ENCODE measurements at places on chromosomes 16 and 17.

- no peak for DNase-seq
Measured at GRCh38 chr16:50428116-50428515, 59.3 kb upstream of the BRD7 start.

- no peak for DNase-seq
Measured at GRCh38 chr17:74079537-74080300, 123.8 kb upstream of the RPL38 start.

- peak; percentile 3 for DNase-seq
Measured at GRCh38 chr17:49646391-49647255, 31.3 kb downstream of the SPOP start.

DNA sequence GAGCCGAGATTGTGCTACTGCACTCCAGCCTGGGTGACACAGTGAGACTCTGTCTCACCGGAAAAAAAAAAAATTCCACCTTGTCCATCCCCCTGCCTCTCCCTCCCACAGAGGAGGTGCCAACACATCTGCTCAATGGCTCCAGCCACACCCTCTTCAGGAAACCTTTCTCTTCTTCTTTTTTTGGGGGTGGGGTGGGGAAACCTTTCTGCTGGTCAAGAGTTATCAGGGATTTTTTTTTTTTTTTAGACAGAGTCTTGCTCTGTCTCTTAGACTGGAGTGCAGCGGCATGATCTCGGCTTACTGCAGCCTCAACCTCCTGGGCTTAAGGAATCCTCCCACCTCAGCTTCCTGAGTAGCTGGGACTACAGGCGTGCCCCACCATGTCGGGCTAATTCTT is 18.7 kb downstream of the TNS4 start:
- no peak for DNase-seq

GRCh38 chr17:72448019-72448418 is 327.2 kb downstream of the SOX9 start:
- DNase-seq: no peak

GRCh38 chr17:39671651-39672521 is 3.6 kb downstream of the PNMT start:
- peak; percentile 78 for DNase-seq

DNA sequence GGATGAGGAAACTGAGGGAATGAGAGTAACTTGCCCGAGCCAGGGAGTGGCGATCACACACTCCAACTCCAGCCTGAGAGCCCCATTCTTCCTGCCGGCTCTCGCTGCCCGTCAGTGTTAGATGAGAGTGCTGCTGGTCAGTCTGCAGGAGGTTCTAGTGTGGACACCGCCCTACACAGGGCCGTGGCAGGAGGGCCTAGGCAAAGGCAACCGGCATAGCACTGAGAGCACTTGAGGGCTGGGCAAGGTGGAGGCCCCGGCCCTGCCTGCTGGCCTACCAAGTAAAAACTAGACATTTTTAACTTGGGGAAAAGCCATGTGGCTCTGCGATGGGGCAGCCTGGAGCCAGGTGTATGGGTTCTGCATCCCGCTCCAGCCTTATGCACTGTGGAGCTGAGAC is 354.8 kb downstream of the SEC14L1 start:
- DNase-seq: no peak

GRCh38 chr17:48340916-48341315 is 89.1 kb downstream of the SKAP1 start:
- DNase-seq: no peak

DNA sequence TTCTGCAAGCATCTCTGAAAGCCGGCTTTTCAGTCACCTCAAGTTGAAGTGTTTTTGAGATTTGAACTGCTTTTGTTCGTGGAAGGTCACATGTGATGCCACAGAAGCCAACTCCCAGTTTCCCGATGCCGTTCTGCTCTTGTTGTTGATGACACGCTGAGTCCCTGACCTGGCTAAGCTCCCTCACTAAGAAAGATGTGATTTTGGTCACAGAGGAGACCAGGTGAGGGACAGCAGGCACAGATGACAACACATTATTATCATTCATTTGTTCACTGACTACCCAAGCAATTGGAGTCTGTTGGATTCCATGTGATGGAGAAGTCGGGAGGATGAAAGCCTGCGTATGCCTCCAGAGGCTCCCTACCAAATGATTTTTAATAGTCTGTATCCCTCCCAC is 822.4 kb upstream of the RBFOX1 start:
- no peak for DNase-seq

GRCh38 chr17:35146214-35146833 is 1.3 kb upstream of the UNC45B start:
- no peak for DNase-seq

- no peak for DNase-seq
Measured at GRCh38 chr16:10322723-10323527, 62.9 kb upstream of the ATF7IP2 start.

DNA sequence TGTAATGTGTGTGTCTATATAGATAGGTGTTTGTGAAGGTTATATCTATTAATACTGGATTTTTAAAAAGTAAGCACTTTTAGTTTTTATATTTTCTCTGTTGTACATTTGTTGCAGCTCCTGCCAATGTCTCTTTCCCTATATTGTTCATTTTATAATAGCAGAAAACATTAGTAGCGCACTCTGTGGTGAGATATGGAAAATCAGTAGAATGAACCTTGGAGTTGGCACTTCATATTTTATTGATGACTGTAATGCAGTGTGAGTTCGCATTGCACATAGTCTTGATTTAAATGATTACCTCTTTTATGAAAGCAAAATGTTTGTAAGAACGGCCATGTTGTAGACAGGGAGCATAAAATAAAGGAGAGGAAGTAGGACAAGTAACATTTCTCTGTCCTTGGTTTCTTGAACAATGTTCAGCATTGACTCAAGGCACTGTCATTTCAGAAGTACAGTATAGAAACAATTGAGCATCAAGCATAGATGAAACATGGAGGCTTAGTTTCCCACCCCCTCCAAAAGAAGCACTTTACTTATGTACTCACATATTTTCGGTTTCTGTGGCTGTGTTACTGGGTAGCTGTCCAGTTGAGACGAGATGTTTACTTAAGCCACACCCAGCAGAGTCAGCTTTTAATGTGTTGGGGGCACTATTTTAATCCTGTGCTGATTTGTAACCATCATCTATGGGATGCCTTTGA is 74.0 kb downstream of the TANC2 start:
- DNase-seq: peak; percentile 5

DNA sequence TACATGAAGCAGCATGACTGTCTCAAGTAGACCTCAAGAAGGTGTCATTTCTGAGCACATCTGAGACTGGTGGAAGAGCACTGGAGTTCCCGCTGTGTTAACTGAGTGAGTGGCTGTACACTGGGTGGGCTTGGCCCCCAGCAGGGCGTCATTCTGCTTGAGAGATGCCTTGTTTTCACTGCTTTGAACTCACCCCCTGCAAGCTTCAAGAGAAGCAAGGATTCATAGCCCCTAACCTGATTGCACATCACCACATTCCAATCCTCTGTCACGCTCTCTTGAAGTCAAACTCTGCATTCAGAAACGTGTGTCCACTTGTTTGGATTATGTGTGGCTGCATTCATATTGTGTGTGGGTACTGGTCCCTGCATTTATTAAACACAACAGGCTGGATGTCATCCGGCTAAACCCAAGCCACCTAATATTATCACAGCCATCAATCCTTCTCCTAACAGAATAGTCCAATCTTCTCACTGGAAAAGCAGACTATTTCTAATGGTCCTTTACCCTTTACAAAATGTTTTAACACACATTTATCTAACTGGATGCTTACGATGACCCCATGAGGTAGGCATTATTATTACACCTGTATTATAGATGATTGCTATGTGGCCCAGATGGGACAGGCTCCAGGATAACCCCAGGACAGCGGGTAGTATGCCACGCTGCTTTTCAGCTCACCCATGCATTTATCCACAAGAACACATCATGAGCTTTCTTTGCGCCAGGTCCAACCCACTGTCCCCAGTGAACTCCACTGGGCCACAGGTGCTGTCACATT is 76.3 kb downstream of the USP31 start:
- no peak for DNase-seq

GRCh38 chr16:16940351-16940750 is 530.4 kb downstream of the XYLT1 start:
- DNase-seq: no peak

DNA sequence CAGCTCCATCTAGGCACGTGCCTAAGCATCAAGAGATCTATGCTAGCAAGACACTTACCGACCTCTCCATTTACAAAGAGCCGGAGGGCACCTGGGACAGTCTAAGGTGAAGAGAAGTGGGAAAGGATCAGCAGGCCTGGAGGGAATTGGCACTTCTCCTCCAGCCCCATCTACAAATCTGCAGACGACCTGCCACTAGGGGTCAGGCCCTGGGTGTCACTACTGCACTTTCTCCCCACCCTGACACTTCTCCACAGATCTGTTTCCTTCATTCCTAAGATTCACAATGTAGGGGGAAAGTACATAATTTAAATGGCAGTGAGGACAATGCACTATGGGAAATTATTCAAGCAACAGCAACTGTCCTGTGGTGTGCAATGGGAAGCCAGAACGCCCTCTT is 8.1 kb downstream of the MKS1 start:
- no peak for DNase-seq

- no peak for DNase-seq
Measured at GRCh38 chr17:66422186-66422585, 119.8 kb downstream of the PRKCA start.

DNA sequence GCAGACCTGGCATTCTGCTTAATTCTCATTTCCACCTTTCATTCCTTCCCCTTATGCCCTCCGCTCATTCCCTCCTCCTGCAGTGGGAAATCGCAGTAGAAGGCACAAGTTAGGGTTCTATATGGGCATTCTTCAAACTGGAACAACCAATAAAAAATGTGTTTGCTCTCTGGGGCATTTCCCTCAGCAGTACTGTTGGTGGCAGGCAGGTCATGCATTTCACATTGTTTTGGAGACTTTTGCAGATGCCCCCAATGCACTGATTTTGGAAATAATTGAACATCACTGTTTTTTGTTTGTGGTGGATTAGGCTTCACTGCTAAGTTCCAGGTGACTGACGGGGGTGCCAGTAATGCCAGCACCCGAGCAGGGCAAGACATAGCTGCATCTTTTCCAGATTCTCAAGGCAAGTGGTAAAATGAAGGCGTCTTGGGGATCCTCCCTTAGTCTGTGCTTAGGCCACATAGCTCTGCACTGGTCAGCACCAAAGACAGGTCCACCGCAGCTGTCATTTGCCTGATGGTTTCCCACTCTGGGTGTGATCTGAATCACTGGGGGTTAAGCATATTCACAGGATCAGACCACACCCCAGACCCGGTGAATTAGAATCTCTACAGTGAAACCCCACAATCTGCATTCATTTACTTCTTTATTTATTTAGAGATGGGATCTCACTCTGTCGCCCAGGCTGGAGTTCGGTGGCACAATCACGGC is 304.5 kb downstream of the CPPED1 start:
- no peak for DNase-seq

GRCh38 chr16:68750193-68750695 is 13.2 kb downstream of the CDH1 start:
- DNase-seq: no peak

DNA sequence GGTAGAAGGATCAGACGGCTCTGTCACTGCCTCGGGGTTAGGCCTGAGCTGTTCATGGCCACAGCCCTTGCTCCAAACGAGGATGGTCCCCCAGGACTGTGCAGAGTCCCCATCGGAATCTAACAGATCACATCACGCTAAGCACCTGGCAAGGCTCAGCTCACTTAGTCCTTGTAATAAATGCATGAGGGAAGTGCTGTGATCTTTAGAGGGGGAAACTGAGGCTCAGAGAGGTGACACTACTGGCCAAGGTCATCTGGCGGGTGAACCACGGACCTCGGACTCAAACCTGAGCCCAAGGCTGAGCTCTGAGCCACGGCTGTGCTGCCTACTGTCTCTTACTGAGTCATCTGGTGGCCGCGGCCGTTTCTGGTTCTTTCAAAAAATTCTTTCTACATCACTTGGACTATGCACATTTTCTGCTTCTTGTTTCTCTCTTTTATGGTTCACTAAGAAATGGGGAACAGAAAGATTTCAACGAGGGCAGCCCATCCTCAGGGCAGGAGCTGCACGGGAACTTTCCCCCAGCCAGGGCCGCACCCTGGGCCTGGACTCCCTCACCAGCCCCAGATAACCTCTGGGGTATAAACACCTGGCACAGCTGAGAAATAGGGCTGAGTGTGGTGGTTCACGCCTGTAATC is 55.6 kb downstream of the COTL1 start:
- DNase-seq: no peak

- DNase-seq: peak; percentile 85
Measured at GRCh38 chr17:42519546-42520491, 16.2 kb upstream of the NAGLU start.
